Right lung (tissue), 10 donors: ENCODE measurements at places on chromosomes 2 and 18. TPM values are rescaled to one million over a fixed set of nuclear protein-coding genes. Genes with fewer than 3 reads are reported as not detected.

Gene SLC30A3
- 0.61 TPM for polyA plus RNA-seq

GRCh38 chr18:33951031-33951430 lies 273.7 kb downstream of the NOL4 start:
- DNase-seq: no peak

- DNase-seq: peak; percentile 92
Observed at GRCh38 chr2:111121828-111122630, 1.3 kb downstream of the BCL2L11 start.

- no peak for DNase-seq
Observed at GRCh38 chr18:3610188-3610708, 160.3 kb downstream of the TGIF1 start.

- DNase-seq: no peak
Observed at GRCh38 chr2:46643493-46643892, 164.1 kb downstream of the TMEM247 start.

Gene TP53I3
- 78.6 TPM for polyA plus RNA-seq

- no peak for DNase-seq
Observed at GRCh38 chr2:14628901-14629300, 3.6 kb upstream of the LRATD1 start.

GRCh38 chr2:231707625-231707926 lies 749 bp upstream of the PTMA start:
- DNase-seq: no peak

DNA sequence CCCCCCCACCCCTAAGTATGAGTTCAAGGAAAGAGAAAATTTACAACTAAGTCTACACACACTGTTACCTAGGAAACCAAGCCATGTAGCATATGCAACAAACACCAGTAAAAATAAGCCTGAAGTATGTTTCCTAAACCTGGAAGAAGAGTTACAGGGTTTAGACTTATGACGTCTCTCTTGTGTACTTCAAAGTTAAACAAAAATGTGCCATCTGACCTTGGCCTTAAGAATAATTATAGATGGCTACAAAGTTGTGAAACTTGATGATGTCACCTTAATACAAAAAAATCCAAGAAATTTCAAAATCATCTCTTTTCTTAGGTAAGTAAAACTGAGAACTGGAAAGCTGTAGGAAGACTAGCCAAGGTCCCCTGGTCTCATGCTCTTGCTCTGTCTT lies 297.6 kb upstream of the NRXN1 start:
- no peak for DNase-seq

- peak; percentile 12 for DNase-seq
Observed at GRCh38 chr18:1585881-1586488, 681.3 kb downstream of the ADCYAP1 start.

Gene SLC16A14
- polyA plus RNA-seq: 13.2 TPM

DNA sequence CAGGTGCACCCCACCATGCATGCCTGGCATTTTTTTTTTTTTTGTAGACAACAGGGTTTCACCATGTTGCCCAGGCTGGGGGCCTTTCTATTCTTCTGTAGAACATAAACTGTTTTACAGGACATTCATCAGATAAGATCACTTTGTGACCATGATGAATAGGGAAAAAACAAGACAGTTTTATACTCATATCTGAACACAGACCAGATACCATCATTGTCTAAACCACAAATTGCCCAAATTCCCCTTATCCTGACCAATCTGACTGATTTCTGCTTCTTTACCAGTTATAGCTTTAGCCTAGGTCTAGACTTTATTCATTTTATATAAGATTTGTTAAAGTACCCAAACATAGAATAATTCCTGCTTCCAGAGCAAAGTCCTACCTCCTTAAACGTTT lies 1699.3 kb upstream of the TMEFF2 start:
- no peak for DNase-seq

Gene MYO7B
- 1.1 TPM for polyA plus RNA-seq

DNA sequence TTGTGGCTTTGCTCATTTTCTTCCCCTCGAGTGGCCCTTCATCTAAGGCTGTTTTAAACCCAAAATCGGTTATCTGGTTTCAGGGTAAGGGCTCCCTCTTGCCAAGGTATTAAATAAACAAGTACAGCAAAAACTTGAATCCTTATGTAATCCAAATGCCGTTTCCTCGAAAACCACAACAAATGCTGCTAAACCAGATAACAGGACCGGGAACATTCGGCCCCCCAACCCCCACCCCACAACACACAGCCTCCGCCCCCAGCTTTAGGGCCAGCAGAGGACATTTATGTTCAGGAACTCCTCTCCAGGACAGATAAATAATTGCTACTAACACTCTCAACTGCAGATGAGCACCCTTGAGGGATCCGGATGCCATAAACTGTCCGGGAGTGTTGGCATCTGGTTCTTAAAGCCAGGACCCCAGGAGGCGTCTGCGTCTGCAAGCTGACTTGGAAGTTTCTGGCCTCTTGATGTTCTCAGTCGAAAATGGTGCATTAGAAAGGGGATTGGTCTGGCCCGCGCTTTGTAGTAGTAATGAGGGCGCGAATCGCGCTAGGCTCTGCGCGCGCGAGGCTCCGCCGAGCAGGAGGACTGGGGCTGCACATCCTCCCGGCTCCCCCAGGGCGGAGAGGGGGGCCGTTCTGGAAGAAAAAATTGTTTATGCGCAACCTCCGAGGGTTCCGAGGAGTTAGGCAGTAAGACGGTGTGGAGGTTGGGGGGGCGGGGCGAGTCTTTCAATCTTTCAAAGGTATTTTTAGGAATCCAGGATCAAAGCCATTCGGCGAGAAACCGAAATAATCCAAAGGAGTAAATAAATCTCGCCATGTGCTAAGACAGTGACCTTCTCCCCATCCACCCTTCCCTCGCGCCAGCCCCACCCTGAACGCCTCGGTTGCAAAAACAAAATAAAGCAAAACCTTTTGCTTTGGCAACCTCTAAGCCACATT lies 3.9 kb upstream of the ID2 start:
- peak; percentile 89 for DNase-seq

Gene CCBE1
- polyA plus RNA-seq: 93.1 TPM

- DNase-seq: peak; percentile 60
Observed at GRCh38 chr2:142131010-142131669, at the start of gene LRP1B. Gene LRP1B (minus strand): TSS chr2:142131016. CDS start chr2:142130729, 287 bp downstream.

DNA sequence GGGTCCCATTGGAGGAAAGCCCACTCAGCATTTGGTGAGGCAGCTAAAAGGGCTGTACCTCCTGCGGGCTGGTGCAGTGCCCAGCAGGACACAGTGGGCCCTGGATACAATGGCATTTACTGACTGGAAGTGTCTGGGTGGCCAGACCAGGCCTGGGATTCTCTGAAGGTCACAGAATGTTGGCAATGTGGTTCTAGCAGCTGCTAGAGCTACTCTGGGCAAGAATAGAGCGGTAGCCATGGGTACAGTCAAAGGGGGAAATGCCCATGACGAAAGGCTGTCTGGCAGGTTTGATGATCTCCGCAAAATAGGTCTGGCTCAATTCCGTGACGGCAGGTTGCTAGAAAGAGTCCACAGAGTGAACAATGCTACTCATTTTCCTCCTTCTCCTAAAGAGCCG lies 241.8 kb downstream of the AFF3 start:
- no peak for DNase-seq

DNA sequence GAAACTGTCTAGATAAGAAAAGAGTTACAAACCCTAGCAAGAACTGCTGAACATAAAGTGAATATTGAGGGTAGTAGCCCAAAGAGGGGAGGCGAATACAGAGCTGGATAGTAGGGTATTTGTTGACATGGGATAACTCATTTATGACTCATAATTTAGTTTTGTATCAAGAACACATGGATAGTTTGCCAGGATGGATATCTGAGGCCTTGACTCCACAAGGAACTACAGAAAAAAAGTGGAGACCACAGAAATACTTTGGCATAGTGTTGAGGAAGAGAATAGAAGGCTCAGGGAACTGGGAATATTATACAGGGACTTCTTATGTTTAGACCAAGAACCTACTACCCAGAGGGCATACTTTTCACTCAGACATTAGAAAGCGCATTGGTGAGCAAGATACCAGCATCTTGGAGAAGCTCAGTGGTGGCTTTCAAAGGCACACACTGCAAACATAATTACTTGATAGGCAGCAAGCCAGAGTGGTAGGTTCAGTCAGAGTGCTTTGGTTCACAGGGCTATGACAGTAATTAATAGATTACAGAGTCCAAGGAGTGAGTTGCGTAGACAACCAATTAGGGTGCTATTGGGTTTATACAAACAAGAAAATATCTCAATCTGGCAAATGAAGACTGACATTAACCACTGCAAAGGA lies 51.9 kb upstream of the ZBTB7C start:
- DNase-seq: no peak

Gene L3MBTL4
- 6.0 TPM for polyA plus RNA-seq

Gene SKA1
- 5.2 TPM for polyA plus RNA-seq

DNA sequence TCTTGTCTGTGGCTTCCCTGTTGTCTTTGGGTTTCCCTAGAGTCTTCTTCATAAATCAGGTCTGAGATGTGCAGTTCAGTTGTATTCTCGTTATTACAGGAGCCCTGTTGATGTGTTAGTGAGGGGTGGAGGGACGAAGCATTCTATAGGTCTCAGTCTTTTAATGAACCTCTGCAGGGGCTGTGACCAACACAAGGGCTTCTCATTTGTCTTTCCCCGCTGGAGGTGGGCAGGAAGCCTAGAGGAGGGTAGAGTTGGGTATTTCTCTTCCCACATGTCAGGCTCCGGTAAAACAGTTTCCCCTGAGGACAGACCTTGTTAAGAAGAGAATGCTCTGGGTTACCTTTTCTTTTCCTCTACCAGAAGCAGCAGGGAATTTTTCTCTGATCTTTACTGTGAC lies 31.2 kb downstream of the PROC start:
- no peak for DNase-seq

DNA sequence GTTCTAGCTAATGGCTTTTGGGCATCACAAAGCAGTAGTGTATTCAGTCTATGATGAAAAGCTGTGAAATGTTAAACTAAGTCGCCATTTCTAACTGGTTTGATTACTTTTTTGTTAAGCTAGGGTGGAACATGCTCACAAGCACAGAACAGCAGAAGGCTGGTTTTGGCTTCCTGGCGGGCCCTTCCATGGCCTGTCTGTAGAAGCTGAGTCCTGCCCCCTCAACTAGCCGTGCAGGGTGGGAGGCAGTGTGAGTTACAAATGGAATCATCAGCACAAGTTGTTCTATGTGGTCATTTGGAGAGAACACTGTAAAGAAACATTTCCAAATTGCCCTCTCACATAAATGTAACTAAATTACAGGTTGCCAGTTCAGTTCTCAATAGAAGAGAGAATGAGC lies 290.8 kb downstream of the ALPK2 start:
- no peak for DNase-seq

- no peak for DNase-seq
Observed at GRCh38 chr18:21451851-21452250, 148.7 kb downstream of the ESCO1 start.

DNA sequence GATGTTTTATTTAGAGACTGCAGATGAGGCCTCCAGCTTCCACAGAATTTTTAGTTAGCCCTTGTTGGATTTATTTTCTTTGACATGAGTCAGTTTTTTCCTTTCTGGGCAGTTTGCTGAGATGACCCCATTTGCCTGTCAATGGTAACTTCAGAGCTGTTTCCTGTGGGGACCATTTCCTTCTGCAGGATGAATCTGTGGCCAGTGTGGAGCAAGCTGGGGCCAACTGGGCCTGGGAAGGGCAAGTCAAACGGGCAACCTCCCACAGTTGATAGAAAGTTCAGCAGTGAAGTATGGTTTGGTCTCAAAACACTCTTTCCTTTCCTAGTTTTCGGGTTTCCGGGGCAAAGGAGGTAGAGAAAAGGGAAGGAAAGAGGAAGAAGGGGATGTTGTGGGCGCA lies 291.4 kb upstream of the NRP2 start:
- DNase-seq: no peak

- no peak for DNase-seq
Observed at GRCh38 chr18:24992491-24992890, 359.5 kb downstream of the ZNF521 start.

Gene MTCL1
- polyA plus RNA-seq: 9.7 TPM
